Esophagus squamous epithelium (tissue), 5 donors: ENCODE measurements at places on chromosomes 7 and 10.

- DNase-seq = no peak
Observed at GRCh38 chr10:61905837-61906561, 4.5 kb downstream of the ARID5B start.

GRCh38 chr7:8998762-8999161 is 565.4 kb downstream of the NXPH1 start:
- no peak for DNase-seq

GRCh38 chr10:121459279-121459621 is 139.0 kb downstream of the FGFR2 start:
- DNase-seq = no peak

DNA sequence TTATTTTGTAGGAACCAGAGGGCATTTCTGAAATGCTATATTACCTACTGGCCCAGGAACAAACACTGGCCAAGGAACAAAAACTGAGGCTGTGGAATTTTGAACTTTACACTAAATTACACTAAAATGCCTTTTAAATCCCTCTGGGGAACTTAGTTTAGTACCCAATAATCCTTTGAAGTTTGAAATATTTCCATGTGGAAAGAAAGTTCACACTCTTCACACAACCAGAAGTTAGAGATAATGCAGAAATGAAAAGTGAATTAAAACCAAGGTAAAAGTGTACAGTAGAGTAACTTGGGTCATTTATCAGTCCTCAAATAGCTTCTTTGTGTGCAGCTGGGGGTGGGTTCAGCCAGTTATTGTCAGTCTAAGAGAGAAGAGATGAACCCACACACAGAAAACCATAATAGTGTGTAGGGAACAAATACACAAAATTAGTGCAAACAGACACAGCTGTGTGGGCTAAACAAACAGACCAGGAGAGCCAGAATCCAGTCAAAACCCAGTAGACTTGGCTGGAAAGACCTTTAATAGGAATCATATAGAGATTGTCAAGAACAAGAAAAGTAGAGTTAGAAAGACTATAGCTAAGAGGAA is 46.5 kb upstream of the DGKI start:
- no peak for DNase-seq

GRCh38 chr10:29012926-29013554 is 275.8 kb upstream of the LYZL1 start:
- DNase-seq = no peak

DNA sequence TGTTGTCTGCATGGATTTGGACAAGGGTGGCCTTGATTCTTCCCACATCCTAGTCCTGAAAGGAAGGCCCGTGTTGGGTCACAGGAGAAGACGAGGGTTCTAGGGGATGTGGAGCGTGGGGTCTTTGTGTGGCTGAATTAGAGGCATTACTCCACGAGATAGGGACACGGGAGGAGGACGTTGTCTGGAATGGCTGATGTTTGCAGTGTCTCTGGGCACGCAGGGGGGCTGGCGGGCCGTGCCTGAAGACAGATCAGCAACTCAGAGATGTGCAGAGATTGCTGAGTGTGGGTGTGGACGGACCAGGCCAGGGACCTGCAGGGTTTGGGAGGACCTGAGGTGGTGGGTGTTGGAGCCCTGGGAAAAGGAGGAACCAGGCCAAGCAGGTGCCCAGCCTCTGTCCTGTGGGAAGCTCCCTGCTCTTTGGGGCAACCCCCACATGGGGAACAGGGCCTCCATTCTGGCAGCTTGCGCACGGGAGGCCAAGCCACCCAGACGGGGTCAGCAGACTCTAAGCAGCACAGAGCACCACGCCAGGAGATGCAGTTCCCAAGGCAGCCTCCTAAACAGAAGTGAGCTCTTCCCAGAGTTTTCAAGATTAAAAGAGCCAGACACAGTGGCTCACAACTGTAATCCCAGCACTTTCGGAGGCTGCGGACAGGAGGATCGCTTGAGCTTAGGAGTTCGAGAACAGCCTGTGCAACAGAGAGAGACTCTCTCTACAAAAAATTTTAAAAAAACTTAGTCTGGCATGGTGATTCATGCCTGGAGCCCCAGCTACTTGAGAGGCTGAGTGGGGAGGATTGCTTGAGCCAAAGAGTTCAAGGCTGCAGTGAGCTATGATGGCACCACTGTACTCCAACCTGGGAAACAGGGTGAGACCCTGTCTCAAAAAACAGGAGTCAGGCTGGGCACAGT is 71.0 kb upstream of the GTF2I start:
- DNase-seq = no peak

- no peak for DNase-seq
Observed at GRCh38 chr7:41711283-41712064, 8.6 kb upstream of the INHBA start.

DNA sequence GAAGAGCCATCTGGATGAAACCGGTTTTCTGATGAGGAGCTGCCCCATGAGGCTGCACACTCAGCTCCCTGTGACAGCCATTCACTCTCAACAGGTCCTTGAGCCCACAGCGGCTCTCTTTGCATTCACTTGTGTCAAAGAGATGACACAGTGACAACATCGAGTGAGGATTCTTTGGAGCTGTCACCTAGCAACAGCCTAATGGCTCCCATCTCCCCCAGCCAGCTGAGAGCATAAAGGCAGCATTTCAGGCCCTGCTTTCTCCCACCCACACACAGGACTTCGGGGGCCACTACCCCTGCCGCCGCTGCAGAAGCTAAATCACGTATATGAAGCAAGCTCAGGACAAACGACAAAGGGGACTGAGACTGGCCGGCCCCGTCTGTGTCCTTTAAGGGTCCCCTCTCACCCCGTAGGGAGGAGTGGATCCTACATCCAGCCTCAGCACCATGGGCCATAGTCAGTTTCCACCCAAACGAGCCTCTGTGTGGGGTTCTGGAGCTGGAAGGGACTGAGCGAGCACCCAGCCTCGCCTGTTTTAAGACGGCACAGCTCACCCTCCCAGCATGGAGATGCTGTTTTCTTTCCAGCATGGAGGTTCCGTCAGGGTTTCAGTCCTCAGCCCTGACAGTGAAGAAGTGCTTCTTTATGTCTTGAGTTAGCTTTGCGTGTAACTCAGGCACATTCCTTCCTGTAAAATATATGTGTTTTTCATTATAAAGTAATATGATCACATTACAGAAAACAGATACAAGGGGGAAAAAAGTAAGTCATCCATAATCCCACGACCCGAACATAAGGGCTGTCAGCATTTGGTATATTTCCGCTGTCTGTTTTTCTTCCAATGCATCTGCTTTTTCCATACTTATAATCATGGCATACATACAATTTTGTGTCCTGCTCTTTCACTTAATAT is 4.9 kb downstream of the CPA4 start:
- no peak for DNase-seq
